ENCODE measurements at places on chromosomes 5 and 9.

GRCh38 chr9:27089706-27090105 is 19.3 kb upstream of the TEK start:
- DNase-seq = no peak

- DNase-seq = no peak
These were observed 105.6 kb downstream of the PPP2R2B start for GRCh38 chr5:146772881-146773466.

DNA sequence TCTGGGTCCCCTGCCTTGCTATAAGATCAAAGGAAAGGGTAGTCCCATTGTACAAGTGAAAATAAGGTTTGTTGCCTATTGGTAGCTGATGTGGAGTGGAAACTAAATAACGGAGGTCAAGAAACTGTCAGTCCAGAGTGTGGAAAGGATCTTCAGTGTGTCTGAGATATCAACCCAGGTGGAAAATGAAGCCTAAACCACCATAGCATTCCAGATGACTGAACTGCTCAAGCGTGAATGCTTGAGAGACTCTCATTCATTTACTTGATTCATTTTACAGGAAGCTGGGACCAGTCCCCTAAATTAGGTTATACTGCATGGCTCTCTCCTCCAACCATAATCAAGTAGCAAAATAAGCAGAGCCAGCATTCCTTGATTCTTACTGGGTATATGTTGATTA is 116.0 kb upstream of the SLC28A3 start:
- no peak for DNase-seq

- DNase-seq = no peak
These were observed 18.0 kb downstream of the RXRA start for GRCh38 chr9:134344068-134344799.

DNA sequence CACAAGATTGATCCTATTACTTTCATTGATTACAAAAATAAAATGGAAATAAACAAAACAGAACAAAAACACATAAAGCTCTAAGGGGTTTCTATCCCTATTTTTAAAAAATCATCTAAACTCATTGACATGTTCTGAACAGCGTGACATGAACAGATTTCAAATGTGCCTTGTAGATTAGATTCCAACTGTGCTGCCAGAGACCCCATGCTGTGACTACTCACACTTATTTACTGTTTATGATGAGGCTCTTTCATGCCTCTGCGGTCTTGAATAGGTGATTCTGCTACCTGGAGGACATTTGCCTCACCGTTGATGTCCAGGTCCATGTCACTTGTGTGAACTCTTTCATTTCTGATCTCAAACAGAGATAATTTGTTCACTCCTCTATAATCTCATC is 990.2 kb downstream of the CDH12 start:
- no peak for DNase-seq

DNA sequence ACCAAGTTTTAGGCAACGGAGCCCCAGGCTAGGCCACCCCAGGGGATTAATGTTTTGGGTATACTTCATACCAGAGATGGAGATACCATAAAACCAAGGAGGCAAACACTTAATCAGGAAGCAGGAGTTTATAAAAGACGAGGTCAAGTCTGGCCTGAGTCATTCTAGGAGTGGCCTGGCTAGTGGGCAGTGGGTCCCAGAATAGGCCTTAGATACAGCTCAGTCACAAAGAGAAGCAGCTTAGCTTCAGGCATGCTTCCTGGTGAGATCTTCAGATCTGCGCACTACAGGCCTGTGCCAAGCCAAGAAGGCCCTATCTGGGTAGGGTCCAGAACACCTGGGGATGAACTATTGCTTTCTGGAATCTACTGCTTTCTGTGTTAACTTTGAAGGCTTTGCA is 20.6 kb upstream of the NR5A1 start:
- no peak for DNase-seq

GRCh38 chr5:148740966-148741742 is 85.3 kb upstream of the ADRB2 start:
- DNase-seq = no peak

DNA sequence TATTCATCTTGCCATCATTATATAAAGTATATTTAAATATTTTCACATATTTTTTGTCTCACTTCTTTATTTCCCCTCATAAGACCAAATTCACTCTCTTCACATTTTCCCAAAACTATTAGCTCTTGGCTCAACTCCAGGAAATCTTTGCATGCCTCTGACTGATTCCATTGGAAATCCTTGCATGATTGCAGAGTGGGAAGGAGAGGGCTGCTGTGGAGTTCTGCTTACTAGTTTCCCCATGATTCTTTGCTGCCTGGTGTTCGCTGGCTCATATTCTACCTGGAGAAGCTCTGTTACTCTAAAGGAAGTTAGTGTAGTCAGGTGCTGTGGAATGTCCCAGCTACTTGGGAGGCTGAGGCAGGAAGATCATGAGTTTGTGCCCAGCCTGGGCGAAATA is 41.9 kb downstream of the LIX1 start:
- DNase-seq = no peak

- DNase-seq = no peak
These were observed 186.5 kb upstream of the ANKRD55 start for GRCh38 chr5:56419667-56420066.

DNA sequence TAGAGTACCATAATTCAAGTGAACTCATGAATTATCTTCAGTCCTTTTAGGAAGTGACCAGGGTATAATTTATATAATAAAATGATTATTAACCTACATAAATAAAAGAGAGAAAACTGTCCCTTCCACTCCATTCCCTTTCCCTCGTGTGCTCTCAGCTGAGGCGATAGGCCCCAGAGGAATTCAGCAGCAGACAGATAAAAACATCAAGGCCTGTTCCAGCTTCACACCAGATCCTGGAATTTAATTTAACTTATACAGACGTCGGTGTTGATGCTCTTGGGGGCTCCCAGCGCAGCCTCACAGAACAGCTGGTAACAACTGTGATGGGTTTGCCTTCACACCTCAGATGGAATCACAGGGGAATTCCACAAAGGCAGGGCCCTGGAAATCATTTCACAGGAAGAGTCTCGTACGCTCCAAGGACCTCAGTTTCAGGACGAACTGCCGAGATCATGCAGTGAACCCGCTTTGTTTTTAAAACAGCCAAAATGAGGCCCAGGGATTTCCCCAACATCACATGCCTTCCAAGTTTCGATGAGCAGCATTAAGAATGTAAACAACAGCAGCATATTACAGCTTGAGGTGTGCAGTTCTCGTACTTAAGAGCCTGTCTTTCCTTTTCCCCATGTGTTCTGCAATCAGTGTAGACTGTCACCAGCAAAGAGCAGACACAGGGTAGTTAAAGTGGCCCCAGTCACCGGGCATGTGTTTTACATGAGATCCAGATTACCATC is 73.6 kb upstream of the ALDH1B1 start:
- no peak for DNase-seq

GRCh38 chr9:112011051-112011620 is 114.5 kb downstream of the UGCG start:
- DNase-seq = no peak

GRCh38 chr9:4148751-4149150 is 151.1 kb downstream of the GLIS3 start:
- no peak for DNase-seq

- DNase-seq = no peak
These were observed 318.3 kb upstream of the PTGER4 start for GRCh38 chr5:40361378-40361777.

GRCh38 chr9:126376311-126377175 is 49.9 kb downstream of the MVB12B start:
- no peak for DNase-seq

DNA sequence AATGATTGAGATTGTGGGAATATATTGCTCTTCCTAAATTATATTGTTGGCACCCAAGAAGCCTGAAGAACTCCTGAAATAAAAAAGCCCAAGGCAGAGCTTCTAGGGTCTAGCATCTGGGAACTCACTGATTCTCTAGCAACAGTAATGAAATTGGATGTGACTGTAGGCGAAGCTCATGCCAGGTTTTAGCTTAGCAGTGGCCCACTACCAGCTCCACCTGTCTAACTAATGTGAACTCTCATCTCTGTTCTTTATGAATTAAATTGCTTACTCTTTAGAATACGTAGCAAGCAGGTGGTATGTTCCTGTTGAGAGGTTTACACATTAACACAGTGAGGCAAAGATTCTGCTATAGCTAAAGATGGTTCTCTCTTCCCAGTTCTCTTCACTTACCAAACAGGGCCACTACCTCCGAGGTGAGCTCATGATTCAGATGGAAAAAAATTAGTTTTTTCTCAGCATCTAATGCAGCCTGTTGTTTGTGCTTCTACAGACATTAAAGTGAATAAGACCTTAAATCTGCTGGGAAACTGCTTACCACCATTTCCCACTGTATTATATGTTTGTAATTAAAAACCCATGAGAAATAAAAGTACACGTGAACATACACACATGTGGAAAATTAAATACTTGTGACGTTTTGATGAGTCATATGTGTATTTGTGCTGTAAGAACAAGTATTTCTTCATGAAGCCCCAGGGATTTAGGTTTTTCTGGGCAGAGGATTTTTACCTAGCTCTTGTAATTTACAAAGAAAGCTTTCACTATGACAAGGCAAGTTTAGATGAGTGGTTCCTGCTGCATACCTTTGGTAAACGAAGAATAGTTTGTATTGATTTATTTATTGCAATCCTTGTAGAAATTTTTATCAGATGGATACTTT is 360.1 kb downstream of the KDM4C start:
- no peak for DNase-seq

GRCh38 chr5:83009408-83009807 is 67.8 kb downstream of the TMEM167A start:
- no peak for DNase-seq

DNA sequence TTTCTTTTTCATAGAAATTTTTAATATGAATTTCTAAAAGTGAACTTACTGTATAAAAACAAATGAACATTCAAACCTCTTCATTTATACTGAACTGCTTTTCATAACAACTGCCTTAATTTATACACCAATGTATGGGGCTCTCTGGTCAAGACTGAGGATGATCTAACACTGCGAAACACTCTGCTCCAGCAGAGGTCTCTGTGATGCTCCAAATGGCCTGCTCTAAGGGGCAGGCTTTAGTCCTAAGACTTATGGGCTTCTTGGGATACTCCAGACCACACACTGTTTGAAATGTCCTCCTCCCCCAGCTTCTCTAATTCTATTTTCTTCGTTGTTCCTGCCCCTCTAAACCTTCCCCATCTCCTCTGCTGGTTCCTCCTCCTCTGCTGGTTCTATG is 58.5 kb downstream of the LIFR start:
- no peak for DNase-seq

GRCh38 chr5:135873831-135874230 is 21.8 kb downstream of the IL9 start:
- DNase-seq = no peak

GRCh38 chr5:103919506-103919905 is 356.9 kb upstream of the NUDT12 start:
- DNase-seq = no peak

DNA sequence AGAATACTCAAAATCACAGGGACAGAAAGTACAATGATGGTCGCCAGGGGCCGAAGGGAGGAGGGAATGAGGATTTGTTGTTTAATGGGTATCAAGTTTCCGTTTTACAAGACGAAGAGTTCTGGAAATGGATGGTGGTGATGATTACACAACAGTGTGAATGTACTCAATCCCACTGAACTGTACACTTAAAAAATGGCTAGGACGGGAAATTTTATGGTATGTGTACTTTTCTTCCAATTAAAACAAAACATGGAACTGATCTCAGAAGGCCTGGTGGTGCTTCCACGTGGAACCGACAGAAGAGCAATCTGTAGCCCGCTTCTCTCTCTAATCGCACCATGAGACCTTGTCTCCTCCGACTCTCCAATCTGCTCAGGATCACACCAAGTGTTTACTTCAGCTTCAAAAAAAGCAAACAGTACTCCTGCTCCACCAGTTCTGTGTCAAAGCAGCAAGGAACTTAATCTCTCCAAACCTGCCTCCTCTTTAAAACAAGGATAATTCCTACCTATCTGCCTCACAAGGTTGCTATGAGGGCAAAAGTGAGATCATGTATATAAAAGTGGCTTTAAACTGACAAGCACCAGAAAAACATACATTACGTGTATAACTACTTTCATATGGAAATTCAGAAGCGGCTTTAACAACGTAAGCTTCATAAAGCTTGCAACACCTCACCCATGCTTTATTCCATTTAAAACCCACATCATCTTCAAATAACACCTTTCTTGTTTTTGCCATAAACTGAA is 2.1 kb downstream of the ECPAS start:
- DNase-seq = no peak

DNA sequence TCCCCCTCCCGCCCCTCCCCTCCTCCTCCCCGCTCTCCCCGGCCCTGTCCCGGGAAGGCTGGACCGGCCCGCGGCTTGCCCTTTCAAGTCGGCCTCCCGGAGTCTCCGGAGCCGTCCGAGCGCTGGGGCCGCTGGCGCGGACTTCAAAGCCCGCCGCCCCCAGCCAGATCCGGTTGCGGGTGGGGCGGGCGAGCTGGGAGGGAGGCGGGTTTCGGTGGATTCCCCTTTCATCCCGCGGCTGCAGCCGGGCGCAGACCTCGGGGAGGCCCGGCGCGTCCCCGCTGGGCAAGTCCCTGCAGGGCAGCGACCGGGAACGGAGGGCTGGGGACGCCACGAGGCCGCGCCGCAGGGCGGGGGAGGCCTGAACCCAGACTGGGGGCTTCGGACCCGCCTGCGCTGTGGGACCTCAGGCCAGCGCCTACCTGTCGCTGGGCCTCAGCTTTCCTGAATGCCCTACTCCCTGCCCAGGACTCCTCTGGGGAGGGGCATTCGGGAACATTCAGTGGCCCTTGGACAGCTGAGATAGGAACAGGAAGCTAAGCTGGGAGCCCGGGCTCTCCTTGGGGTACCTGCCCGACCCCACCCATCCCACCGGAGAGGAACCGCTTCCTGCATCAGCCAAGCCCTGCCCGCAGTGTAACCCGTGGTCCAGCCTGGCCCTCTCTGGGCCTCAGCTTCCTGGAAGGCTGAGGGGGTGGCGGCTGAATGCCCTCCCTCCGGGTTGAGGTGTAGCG is 23.4 kb downstream of the C9orf50 start:
- DNase-seq = no peak

GRCh38 chr9:17398350-17398749 is 180.5 kb upstream of the SH3GL2 start:
- DNase-seq = no peak

- DNase-seq = no peak
These were observed 3.6 kb downstream of the ERGIC1 start for GRCh38 chr5:172837640-172838039.

- no peak for DNase-seq
These were observed 13.6 kb downstream of the AHRR start for GRCh38 chr5:334903-335739.

- DNase-seq = no peak
These were observed 50.1 kb downstream of the DRD1 start for GRCh38 chr5:175393897-175394296.

GRCh38 chr9:131288217-131288616 is 1.3 kb upstream of the PLPP7 start:
- DNase-seq = no peak
